ENCODE measurements at places on chromosomes 5 and 9.

DNA sequence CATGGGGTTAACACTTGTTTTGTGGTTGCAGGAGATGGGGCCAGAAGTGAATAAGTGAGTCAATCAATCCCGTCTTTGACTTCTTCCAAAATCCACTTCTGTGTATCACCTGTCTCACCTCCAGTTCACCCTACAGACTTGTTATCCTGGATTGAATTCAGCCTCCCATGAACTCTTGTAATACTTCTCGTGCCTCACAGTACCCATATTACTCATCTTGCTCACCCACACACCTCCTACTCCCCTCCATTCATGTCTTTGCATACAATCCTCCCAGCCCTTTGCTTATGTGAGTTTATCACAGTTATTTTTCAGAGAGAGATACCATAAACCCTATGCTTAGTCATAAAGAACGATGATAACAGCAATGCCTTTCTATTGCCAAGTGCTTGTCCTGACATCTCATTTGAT is 52.9 kb upstream of the PAPPA start:
- no peak for DNase-seq

GRCh38 chr5:78611126-78611605 is 37.4 kb downstream of the LHFPL2 start:
- no peak for DNase-seq

- DNase-seq = no peak
Measured at GRCh38 chr5:107474716-107475489, 195.8 kb downstream of the EFNA5 start.

GRCh38 chr5:77308154-77308960 is 97.9 kb downstream of the PDE8B start:
- no peak for DNase-seq

- no peak for DNase-seq
Measured at GRCh38 chr9:122125509-122126330, 32.6 kb upstream of the TTLL11 start.

- DNase-seq = no peak
Measured at GRCh38 chr5:33257807-33258429, 182.8 kb upstream of the TARS1 start.

DNA sequence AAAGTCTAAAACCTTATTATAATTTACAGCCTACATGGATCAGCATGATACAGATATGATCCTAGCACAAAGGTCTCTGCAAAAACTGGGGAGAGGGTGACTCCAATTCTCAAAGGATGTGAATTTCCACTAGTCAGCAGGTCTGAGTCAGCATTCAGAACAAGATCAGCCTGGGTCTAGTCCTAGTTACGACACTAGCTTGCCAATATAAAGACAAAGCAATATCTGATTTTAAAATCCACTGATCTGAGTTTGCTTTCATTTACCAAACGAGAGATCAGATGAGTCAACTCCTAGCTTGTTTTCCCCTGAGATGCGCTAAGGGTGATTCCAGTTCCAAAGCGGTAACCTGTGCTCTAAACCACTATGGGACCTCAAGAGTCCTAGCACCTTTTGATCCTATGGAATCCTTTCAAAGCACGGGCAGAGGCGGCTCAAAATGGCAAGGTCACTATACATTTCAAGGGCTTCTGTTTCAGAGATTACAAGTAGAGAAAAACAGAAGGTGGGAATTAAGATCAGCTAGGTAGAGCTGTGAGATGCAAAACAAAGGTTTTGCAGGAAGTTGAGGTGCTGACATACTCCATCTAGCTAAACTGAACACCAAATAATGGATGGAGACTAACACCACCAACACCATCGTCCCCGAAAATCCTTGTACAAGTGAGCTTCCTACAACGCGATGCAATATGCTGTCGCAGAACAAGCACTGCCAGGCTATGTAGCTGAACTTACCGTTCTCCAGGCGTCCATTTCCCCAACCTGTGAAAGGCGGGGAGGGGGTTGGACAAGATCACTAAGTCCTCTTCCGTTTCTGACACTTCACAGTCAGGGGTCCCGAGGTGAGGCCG is 906 bp downstream of the SLC25A51 start:
- DNase-seq = no peak

DNA sequence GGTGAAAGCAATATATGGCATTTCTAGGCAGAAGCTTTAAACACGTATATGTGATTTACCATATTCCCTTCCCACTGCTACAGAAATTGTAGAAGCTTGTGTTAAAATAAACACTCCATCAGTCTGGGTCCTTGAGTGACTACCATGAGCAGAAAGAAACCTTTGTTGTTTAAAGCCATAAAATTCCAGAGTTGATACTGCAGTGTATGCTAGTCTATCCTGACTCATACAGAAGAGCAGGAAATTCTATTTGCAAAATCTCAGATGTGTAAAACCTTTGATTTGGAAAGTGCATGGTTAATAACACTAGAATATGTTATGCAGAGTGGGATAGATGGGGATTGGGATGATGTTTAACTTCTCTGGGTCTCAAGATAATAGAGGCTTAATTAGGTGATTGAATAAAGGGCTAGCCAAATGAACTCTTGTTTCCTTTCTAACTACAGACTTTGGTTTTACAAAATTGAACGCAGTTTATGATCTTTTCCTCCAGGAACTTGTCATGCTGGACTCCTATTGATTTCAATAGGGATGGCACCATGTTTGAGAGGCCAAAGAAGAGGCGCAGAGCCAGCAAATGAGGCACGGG is 282.7 kb upstream of the VLDLR start:
- no peak for DNase-seq

DNA sequence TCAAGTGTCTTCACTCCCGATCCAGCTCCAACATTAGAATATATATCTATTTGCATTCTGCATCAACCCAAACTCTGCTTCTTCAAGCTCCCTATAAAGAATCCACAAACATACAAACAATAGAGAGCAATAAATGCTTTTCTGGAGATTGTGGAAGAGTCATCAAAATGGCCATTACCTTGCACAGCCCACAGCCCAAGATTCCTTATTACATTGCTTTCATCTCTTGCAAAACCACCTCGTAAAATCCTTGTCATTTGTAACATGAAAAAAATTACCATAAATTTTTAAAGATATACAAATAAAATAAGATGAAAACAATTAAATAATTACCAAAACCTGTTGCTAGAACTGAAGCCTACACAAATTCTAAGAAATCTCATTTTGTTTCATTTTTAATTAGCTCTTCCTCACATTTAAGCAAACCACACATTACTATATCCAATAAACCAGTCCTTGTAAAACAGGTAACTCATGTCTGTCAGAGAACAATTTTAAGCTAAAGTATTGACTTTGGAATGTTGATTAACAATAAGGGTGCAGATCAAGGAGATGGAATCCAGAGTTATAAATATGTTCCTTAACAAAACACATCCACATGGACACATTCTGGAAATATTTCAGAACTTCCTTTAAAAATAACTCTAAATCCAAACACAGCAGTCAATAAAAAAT is 7.1 kb downstream of the SPINK9 start:
- no peak for DNase-seq

DNA sequence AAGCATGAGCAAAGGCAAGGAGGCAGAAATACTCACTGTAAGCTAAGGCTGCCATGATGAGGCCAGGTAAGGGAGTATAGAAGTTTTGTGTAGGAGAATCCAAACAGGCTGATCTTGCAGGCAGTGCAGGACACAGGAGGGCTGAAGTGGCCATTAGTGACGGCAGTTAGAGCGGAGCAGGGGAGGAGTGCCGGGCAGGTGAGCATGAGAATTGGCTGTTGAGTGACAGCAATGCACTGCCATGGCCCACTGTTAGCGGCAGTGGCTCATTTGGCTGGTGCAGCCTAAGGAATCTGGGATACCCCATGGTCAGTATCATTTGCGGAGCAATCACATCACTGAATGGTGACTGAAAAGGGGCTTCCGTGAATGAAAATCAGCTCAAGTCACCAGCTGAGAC is 22.8 kb downstream of the RGS3 start:
- DNase-seq = no peak

GRCh38 chr9:96199006-96199405 is 103.0 kb downstream of the HSD17B3 start:
- DNase-seq = no peak

DNA sequence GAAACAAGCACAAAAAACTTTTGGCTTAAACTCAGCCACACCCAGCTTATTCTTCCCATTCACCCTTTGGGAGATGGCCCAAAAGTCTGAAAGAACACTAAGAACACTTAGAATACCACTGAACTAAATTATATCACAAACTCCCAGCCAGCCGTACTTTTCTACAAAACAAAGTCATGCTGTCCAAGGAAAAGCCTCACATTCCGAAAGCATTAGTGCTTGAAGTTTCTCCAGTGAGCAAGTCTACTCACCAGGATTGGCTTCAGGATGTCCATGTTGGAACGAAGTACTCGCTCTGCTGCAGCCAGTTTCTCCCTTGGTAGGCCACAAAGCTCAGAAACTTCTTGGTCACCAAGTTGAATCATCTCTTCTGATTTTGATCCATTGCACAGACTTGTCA is 69.7 kb downstream of the ABCA1 start:
- DNase-seq = no peak

- no peak for DNase-seq
Measured at GRCh38 chr5:112534611-112535255, 115.7 kb upstream of the EPB41L4A start.

DNA sequence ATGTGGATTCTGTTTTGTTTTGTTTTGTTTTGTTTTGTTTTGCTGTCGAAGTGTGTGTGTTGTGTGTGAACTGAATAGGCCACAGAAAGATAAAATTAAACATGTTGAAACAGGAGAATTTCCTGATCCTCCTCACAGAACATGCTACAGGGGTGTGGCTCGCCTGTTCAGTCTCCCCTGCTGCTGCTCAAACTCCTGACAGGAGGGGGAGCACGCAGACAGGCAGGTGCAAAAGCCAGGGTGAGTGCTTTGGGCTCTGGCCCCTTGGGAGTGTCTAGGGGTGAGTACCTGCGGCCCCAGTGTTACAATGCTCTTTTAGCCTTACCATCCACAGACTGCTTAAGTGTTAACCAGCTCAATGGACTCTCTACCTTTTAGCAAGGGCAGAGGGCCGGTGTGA is 473.5 kb downstream of the MAT2B start:
- no peak for DNase-seq

- no peak for DNase-seq
Measured at GRCh38 chr9:8338767-8339510, 539.4 kb upstream of the DMAC1 start.

DNA sequence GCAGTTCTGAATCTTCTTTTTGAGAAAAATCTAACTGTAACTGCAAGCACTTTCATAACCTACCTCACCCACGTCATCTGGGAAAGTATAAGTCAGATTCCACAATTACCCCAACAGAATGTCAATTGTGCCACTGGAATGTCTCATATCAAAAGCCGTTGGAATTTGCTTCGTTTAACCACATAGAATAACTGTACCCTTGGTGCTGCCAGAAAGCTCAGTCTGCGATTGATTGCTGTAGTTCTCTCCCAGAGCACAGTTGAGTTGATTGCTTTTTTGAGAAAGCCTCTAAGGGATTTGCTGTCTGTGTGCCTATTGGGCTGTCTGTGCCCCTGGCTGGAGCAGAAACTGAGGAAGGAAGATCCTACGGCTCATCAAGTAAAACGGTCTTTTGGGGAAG is 583.6 kb downstream of the TMEM38B start:
- no peak for DNase-seq

- no peak for DNase-seq
Measured at GRCh38 chr5:126182971-126183695, 240.1 kb upstream of the GRAMD2B start.

DNA sequence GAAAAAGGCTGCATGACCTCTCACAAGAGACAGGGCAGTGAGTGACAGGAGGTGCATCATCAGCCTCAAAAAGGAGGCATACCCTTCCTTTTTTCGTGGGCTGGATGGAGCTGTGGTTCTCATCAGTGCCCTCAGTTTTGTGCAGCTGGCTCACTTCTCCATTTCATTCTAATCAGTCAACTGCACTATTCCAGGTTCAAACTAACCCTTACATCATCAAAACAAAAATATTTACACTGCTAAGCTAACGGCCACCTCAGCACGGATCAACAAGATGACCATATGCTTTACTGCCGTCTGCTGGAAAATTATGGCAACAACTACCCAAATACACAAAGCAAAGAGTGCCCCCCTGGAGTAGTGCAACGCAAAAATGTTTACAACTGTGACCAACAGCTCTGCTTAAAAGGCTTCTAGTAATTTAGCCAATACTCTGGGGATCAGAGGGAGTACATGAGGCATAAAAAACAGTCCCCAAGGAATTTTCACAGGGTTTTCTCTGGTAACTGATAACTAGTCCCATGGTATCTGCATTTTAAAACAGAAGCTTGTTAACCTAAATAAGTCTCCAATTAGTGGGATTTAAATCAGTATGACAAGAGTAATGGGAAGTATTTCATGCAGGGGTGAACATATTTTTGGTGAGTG is 10.8 kb downstream of the KCNV2 start:
- peak; percentile 66 for DNase-seq

All from right renal pelvis (tissue), 4 donors.